ENCODE measurements at places on chromosomes 1 and 21.

- no peak for DNase-seq
Observed at GRCh38 chr1:21891621-21892479, 45.3 kb downstream of the HSPG2 start.

DNA sequence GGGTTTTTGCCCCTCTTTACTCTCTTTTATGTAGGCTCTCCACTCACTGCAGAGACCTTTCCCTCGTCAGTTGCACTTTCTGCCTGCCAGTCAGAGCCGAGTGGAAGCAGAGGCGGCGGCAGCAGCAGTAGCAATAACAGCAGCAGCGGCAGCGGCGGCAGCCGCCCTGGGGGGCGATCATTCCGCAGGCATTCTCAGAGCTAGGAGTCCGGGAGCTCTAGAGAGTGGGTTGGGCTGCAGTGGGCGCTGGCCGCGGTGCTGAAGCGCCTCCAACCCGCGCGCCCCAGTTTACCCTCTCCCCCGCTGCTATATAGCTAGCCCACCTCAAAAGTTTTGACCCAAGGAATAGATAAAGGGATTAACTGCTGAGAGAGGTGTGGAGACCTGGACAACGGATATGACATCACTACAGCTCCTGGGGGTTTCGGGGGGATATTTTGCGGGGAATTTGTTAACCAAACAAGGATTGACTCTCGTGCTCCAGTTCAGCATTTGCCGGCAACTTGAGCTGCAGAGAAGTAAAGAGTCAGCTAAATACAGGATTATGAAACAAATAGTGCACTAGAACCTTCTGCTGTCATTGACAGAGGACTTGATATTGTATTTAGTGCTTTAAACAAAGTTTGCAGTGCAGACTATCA lies at the start of gene OLFM3:
Gene OLFM3, minus strand, starts transcription at position 102 of the 641 bp plus-strand sequence.
- DNase-seq, result no peak

DNA sequence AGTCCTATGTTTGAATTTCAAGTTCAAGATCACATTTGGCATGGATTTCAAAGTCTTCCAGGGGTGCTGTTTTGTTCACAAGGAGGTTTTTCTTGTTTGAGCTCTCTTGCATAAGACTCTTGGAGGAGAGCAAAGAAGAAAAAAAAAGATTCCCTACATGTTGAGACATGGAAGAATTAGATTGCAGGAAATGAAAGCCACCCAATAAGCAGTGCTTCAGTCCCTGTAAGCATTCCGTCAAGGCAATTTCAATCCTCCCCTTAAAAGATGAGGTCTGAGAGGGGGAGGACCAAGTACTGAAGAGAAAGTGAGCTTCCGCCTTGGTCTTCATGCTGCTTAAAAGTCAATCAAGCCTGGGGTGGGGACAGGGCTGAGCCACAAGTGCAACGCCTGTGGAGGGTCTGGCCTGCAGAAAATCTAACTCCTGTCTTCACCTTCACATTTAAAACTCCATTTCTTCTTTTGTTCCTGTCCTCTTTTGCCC lies 50.2 kb downstream of the LPAR3 start:
- DNase-seq, result no peak

- no peak for DNase-seq
Observed at GRCh38 chr1:59008599-59009347, 224.9 kb upstream of the JUN start.

- no peak for DNase-seq
Observed at GRCh38 chr1:164712131-164713036, 153.4 kb downstream of the PBX1 start.

GRCh38 chr21:45080639-45081414 lies 6.4 kb downstream of the ADARB1 start:
- no peak for DNase-seq

DNA sequence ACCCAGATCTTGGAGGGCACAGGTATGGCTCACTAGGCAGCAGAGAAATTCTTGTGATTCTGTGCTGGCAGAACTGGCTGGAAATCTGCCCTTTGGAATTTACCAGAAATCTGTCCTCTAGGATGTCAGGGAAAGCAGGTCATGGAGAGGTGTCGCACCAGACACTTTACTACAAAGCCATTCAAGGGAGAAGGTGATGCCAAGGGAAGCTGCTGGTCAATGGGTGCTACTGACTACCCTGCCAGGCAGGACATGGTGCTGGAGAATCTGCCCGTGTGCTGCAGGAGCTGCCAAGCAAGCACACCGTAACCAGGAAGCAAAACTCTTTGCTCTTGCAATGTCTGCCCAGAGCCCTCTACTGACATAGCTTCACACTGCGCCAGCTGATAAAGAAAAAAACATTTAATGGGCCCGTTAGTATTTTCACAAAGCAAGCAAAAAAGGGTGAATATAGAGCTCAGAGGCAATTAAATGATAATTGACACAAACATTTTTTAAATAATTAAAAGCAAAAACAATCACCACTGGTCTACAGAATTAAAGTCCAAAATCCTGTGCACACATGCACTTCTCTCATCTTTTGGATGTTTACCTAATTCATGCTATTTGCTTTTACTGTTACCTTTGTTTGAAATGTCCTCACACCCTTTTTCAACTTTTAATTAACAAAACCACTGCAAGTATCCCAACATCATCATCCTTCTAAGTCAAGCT lies 7.2 kb upstream of the FBXO28 start:
- no peak for DNase-seq

DNA sequence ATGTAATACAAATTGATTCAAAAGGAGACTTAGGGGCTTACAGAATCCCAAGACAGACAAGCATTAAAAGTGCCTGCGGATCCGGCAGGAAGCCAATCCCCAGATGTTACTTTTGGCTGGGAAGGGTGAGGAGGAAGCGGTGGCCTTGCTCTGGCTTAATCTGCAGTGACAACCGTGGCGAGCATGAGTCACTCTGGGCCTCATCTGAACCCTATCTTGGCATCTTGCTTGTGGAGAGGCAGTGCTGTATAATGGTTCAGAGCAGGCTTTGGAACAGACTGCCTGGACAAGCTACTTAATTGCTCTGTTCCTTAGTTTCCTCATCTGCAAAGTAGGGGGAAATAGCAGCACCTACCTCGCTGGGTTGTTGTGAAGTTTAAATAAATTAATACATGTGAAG lies 74.1 kb downstream of the XCL2 start:
- peak; percentile 7 for DNase-seq

- DNase-seq, result no peak
Observed at GRCh38 chr1:72278461-72278860, 3.9 kb downstream of the NEGR1 start.
